ENCODE measurements at places on chromosomes 4 and X.

GRCh38 chr4:40423735-40424134 is 88.6 kb downstream of the CHRNA9 start:
- no peak for DNase-seq

GRCh38 chrX:13420545-13421183 is 100.8 kb upstream of the ATXN3L start:
- DNase-seq, result no peak

GRCh38 chrX:7117587-7117986 is 29.9 kb upstream of the STS start:
- no peak for DNase-seq

GRCh38 chrX:21493226-21493830 is 119.1 kb downstream of the CNKSR2 start:
- no peak for DNase-seq
